BJ (cell line): ENCODE measurements at places on chromosomes 12 and 14.

GRCh38 chr12:93585247-93585646 is 12.8 kb downstream of the SOCS2 start:
- no peak for DNase-seq

GRCh38 chr14:100442036-100442435 is 118.9 kb downstream of the SLC25A47 start:
- DNase-seq: no peak

GRCh38 chr12:65673156-65673690 is 151.1 kb upstream of the HMGA2 start:
- no peak for DNase-seq

DNA sequence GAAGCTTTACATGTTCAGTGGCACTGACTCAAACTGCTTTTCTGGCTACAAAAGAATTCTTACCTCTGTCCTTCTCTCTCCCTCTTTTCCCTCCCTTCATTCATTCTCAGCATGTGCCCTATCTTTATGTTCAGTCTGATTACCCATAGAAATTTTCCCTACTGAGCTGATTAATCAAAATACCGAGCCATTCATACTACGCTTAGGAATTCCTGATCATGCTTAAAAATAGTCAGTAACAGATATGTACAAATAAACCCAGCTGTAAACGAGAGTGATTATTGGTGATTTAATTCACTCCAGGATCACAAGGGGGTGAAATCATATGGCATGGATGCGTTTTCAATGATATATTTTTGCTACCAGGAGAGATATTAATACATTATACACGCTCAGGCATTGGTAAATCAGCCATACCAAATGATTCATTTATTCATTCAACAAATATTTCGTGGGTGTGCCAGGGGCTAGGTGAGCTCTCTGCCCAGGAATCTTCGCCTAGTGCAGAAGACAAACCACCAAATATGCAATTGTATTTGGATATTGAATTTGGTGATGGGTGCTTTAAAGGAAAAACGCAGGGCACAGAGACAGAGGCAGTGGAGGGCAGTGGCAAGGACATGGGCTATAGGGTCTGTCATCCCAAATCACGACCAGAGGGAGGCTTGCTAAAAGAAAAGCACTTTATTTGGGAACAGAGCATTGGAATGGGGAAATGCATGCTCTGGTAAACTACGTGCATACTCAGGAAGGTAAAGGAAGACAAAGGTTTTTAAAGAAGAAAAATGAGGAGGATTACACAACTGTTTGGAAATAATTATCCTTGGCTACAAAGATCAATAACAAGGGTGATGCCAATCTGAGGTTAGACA is 13.9 kb upstream of the VRK1 start:
- DNase-seq: no peak

DNA sequence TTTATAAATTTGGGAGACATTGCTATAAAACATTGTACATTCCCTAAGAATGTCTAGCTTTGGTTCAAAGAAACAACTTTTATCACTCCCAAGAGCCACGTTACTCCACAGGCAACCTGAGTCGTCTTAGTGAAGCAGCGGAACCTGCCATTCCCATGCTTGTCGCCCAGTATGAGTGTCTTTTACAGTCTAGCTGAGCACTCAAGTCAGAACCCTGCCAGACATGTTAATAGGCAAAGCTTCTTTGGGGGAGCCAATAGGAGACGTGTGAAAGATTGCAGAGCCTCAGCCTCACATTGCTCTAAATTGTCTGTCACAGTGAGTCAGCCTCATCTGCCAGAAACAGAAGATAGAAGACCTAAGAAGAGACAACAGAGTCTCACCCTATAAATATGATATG is 541.6 kb upstream of the FLRT2 start:
- DNase-seq: no peak

GRCh38 chr12:113184098-113184899 is 979 bp downstream of the DDX54 start:
- DNase-seq: no peak

DNA sequence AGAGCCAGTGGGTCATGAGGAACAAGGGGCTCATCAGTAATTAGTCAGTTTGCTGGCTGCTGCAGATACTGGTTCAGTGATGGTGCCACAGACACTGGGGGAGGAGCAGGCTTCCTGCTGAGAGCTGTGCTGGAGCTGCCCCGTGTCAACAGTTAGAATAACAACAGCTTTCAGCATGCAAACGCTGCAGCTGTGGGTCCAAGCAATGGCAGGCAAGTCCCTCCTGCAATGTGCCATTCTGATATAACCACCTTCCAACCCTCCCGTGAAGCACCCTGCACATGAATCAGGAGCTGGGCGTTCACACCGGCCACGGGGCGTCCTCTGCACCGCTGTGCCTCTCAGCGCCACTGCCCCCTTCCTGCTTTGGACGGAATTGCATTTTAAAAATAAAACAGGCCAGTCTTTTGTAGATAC is 258.4 kb upstream of the SFSWAP start:
- DNase-seq: no peak

DNA sequence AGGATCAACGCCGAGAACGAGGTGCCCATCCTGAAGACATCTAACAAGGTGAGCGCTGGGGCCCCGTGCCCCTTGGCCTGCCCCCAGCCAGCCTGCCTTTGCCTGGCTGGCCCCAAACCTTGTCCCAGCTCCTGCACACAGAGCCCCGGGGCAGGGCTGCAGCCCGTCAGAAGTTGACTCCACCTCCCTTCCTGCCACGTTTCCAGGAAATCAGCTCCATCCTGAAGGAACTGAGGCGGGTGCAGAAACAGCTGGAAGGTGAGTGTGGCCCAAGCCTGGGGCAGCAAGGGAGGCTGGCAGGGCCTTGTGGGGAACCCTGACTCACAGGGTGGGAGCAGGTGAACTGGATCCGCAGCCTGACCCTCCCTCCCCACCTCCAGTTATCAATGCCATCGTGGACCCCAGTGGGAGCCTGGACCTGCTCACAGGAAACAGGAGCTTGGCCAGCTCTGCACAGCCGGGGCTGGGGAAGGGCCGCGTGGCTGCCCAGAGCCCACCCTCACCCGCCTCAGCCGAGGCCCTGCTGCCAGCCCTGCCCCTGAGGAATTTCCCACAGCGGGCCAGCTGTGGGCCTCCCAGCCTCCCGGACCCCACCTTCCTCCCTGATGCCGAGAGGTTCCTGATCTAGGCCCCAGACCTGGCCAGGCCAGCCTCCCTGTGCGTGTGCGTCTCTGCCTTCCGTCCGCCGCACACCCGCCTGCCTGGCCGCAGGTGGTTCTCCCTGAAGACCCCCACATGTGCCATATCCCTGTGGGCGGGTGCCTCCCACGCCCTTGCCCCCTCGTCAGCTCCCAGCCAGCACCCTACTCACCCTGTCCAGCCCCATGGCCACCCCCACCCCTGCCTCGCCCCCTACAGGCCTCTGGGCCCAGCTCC is 29.5 kb downstream of the CEP170B start:
- DNase-seq: no peak

- DNase-seq: no peak
Observed at GRCh38 chr12:57718641-57719528, 19.7 kb downstream of the AGAP2 start.

DNA sequence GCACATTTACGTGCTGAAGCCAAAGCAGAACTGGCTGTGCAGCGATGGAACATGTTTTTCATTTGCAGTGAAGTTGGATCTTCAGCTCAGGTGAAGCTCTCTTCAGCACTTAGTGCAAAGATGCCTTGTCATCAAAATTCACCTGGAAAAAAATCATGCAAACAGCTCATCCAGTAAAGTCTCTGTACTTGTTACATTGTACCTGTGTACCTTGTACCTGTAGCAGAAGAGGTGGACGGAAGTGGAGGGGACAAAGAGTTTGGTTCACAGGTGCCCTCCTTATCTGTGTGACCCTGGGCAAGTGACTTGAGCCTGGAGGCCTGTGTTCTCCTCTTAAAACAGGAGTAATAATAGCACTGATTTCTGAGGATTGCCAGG is 54.0 kb downstream of the ADGRD1 start:
- DNase-seq: no peak

GRCh38 chr12:108667349-108667748 is 33.7 kb upstream of the SELPLG start:
- DNase-seq: no peak

- no peak for DNase-seq
Observed at GRCh38 chr14:65664436-65664835, 251.9 kb downstream of the FUT8 start.

GRCh38 chr14:50744231-50744630 is 76.1 kb upstream of the SAV1 start:
- no peak for DNase-seq

DNA sequence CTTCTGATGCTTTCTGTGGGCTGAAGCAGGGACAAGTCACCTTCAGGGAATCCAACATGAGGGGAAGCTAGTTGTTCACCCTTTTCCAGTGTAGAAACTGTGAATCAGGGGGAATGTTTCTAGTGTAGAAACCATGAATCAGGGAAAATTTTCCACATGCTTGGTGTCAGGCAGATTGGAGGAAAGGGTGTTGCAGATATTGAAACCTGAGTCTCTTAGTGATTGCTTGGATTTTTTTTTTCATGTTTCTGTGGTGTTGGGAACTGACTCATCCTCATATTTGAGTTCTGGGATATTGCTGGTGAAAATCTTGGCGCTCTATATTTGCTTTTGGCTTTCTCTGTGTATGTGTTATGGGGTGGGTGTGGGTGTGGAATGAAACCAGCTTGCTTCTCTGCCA is 144.5 kb upstream of the FBXO33 start:
- DNase-seq: no peak

DNA sequence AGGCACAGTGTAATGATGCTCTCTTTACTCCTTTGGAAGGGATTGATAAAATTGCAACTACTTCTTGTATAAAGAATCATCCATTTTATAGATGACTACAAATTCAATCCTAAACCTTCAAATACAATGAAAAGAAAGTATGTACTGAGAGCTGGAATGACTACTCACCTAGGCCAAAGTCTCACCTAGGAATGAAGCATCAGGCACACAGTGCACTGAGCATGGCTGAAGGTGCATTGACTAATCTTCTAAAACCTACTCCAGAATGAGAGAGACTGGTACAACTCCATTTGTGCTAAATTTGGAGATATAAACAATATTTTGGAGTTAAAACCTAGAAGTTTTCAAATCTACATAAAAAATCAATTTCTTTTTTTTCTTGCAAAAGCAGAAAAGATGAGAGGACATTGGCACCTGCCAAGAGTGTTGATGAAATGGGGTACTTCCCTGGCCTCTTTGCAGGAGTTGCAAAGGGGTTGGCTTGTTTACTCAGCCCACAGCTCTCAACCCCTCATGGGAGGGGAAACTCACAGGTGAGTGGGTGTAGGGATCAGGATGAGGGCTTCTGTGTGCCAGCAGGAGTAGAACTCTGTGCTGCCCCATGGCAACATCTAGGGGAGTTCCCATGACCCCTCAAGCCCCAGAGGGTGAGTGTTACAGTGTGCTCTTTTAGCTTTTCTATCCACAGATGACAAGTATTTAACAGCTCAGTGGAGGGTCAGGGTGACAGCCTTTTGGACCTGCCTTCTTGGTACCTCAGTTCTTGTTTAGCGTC is 31.3 kb downstream of the CLECL1 start:
- DNase-seq: no peak

- no peak for DNase-seq
Observed at GRCh38 chr12:18483698-18484325, 222.5 kb downstream of the PIK3C2G start.

DNA sequence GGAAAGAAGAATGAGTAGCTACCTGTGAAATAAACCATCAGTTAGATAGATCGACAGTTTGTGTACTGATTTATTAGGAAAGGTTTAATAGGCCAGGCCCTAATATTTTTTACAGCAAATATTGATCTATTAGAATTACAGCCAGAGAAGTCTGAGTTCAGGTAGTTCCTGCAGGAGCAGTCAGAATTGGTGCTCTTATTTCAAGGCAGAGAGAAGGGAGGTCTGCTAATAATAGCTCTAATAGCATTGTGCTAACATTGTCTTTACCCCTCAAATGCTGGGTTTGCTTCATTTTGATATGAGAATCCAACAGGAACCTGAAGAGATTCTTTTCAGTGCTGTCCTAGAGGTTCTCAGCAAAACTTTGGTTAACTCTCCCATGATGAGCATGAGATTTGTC is 343.8 kb upstream of the NAV3 start:
- no peak for DNase-seq

DNA sequence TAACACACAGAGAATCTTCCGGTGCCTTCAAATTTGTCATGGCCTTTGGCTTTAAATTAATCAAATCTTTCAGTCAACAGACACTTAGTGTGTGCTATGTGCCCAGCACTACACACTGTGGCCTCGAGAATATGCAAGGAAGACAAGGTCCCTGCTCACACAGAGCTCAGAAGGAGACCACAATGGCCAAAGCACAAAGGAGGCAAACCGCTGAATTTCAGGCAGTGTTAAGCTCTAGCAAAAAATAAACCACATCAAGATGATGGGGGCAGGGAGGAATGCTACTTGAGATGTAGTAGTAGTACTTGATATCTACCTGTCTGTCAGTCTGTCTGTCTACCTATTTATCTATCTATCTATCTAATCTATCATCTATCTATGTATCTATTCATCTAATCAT is 227.9 kb downstream of the TMEM132D start:
- DNase-seq: no peak

DNA sequence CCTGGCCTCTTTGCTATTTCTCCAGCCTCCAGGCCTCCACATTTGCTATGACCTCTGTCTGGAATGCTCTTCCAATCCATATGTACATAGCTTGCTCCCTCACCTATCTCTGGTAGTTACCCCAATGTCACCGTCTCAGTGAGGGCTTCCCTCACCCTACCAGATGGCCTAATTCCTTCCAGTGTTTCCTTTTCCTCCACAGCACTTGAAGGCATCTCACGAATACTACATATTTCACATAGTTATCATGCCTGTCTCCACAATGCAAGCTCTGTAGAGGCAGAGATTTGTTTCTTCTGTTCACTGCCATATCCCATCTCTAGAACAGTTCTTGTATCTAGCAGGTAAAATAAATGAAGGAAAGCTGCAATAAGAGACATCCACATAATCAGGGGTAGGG is 21.3 kb upstream of the HSP90B1 start:
- DNase-seq: peak; percentile 21

GRCh38 chr12:53179687-53180219 is 769 bp upstream of the ZNF740 start:
- DNase-seq: no peak

DNA sequence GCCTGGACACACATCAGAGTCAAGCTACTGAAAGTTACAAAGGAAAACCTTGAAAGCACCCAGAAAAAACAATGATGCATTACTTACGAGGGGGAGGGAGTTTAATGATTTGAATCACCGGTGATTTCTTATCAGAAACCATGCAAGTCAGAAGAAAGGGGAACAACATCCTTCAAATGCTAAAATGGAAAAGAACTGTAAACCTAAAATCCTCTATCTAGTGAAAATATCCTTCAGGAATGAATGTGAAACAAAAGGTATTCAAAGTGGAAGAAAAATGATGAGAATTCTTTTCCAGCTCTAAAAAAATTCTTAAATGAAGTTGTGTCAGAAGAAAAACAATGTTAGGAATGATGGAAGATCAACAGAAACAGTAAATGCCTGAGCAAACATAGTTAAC is 16.8 kb downstream of the SCAF11 start:
- no peak for DNase-seq

GRCh38 chr12:71567537-71567936 is 96.1 kb downstream of the ZFC3H1 start:
- DNase-seq: no peak

GRCh38 chr12:132925597-132926414 is 30.3 kb downstream of the ZNF605 start:
- no peak for DNase-seq
